ENCODE measurements at places on chromosomes 1 and 21.
A peak's percentile ranks its signal among the peaks of the same experiment; 100 is the strongest.

DNA sequence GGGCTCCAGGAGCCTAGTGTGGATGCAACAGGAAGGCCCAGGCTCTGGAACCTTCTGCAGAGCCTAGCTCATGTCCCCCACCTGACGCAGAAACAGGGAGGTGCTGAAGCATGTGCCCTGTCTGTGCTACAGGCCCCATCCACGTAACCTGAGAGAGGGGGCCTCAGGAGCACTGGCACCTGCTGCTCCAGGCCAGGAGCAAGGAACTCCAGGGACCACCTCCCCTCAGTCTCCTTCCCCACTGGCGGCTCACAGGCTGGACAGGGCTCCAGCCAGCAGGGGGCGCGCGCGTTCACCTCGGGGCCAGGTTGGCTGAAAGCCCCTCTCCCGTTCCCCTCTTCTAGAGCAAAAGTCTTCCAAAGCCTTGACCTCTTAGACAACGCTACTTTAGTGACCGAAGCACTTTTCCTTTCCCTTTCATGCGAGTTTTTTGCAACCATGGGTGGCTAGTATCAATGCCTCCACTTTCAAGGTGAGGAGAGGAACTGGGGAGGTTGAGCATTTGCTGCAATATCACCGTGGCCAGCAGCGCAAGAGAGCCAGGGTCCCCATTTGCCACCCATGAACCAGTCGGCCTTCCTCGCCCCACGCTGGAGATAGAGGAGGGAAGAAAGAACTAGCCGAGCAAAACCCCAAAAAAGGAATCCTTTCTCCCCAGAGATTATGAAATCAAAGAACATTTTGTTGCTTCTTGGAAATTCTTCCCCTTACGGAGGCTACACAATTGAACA lies 52.4 kb upstream of the GPR157 start:
- no peak for DNase-seq

- DNase-seq = no peak
Measured at GRCh38 chr1:118396829-118397495, 211.9 kb upstream of the SPAG17 start.

DNA sequence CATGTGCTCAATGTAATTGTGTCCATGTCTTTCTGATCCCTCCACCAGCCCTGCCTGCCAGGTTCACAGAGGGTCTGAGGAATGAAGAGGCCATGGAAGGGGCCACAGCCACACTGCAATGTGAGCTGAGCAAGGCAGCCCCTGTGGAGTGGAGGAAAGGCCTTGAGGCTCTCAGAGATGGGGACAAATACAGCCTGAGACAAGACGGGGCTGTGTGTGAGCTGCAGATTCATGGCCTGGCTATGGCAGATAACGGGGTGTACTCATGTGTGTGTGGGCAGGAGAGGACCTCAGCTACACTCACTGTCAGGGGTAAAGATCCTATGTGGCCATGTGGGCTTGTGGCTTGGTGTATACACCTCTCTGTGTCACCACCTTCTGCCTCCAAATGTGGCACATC lies 91.4 kb downstream of the OBSCN start:
- DNase-seq = no peak

- DNase-seq = no peak
Measured at GRCh38 chr1:226268421-226269124, 40.4 kb downstream of the LIN9 start.

DNA sequence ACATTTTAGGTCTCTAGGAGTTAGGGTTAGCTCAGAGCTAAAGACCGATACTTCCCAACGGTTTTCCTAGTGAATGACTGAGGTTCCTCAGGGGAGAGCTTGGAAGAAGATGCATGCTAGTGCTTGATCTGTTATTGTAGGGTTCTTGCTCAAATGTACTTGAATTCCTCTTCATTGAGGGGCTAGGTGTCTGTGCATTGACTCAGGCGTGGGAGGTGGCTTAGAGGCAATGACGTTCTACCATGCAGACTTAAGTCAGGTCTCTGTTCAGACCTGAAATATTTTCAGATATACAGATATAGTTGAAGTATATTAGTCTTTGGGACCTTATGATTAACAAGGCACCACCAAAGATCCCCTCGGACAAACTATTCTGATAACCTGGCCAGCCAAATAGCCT lies 23.5 kb downstream of the S100A10 start:
- DNase-seq = no peak

GRCh38 chr1:200971955-200972711 lies 51.4 kb downstream of the KIF21B start:
- peak; percentile 33 for DNase-seq

DNA sequence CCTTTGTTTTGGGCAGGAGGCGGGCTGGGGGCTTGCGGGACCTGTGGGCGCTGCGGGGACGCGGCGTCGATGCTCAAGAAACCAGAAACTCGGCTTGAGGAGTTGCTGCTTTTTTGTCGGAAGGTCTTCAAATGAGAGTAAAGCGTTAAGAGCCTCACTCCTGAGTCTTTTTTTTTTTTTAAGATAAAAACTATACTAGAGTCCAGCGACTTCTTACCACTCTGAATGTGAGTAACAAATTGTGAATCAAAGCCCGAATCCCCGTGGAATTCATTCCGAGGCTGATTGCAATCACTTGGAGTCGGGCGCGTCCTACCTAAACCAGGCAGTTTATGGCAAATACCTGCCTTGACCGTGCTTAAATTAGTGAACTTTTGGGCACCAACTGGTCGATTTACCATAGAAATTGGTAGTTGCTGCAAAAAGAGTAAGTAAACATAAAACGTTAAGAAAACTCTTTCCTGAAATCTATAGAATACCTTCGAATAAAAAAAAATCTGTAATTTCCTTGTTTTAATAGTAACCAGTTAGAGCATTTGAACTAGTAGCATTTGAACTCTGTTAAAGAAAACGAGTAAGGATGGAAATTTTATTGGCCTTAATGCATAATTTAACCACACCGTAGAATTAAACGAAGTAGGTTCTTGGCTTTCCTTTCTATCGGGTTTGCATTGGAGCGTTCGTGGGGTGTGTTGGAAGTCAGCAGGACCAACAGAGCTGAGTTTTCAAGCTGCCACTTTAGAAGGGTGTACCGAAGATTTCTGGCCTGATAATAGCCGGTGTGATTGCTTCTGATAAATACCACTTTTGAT lies 769 bp downstream of the GPSM2 start:
- no peak for DNase-seq

DNA sequence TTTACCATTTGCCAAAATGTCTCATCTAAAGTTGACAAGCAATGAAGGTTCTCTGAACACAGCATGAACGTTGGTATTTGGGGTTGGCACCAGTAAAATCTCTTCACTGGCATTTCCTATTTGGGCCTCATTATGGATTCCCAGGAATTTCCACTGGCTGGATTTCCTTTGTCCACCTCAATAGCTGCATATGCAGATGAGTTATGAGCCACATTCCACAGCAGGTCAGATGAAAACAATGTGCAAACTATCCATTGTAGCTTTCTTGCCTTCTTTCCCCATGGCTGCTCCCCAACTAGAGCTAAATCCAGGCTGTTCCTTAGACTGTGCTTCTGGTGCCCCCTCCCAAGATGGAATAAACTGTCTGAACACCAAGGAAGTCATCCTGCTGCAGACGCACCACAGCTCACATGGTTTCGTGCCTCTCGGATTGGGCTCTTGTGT lies 168.1 kb upstream of the FGGY start:
- no peak for DNase-seq

DNA sequence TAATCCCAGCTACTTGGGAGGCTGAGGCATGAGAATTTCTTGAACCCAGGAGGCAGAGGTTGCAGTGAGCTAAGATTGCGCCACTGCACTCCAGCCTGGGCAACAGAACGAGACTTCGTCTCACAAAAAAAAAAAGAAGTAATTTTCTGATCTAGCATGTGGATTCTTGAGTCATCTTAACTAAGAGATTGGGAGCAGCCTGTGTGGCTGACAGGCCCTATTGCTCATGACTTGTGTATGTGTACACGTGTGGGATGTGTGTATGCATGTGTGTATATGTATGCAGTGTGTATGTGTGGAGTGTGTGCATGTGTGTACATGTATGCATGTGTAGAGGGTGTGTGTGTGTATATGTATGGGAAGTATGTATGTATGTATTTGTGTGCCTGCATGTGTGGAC lies 29.5 kb downstream of the DOP1B start:
- no peak for DNase-seq

- DNase-seq = no peak
Measured at GRCh38 chr21:16388911-16389560, 659.3 kb downstream of the USP25 start.

- no peak for DNase-seq
Measured at GRCh38 chr1:162020150-162020549, 3.5 kb downstream of the OLFML2B start.
